ENCODE measurements at places on chromosomes 3 and 15. TPM values are rescaled to one million over a fixed set of nuclear protein-coding genes. Genes with fewer than 3 reads are reported as not detected.

The RAD51 gene
- 15.7 TPM for total RNA-seq

The NGLY1 gene
- 34.5 TPM for total RNA-seq

The IGF2BP2 gene
- total RNA-seq, result 29.7 TPM

The ITPKA gene
- 17.3 TPM for total RNA-seq

The CAMP gene
- not detected for total RNA-seq

The PLSCR4 gene
- total RNA-seq, result 13.7 TPM

The CLPX gene
- 34.7 TPM for total RNA-seq

The FOXB1 gene
- total RNA-seq, result not detected

The MME gene
- total RNA-seq, result 77.8 TPM

The SOX14 gene
- not detected for total RNA-seq

The CLDN11 gene
- total RNA-seq, result not detected

The DLL4 gene
- total RNA-seq, result not detected

The ALDH1A3 gene
- total RNA-seq, result 17.6 TPM

The FES gene
- total RNA-seq, result 0.12 TPM

The CADM2 gene
- total RNA-seq, result not detected

The LSAMP gene
- 0.10 TPM for total RNA-seq

The GHSR gene
- not detected for total RNA-seq

The MEGF11 gene
- 0.02 TPM for total RNA-seq

The OIP5 gene
- 38.0 TPM for total RNA-seq

The SI gene
- total RNA-seq, result not detected

The P2RY12 gene
- not detected for total RNA-seq

The CCR3 gene
- total RNA-seq, result not detected

The BHLHE40 gene
- total RNA-seq, result 91.4 TPM

The SLC22A14 gene
- not detected for total RNA-seq

The SH3GL3 gene
- total RNA-seq, result not detected

The CPNE9 gene
- not detected for total RNA-seq

The PLSCR2 gene
- not detected for total RNA-seq

The CORO2B gene
- total RNA-seq, result 0.43 TPM

The SERPINI2 gene
- total RNA-seq, result not detected

The PLCL2 gene
- total RNA-seq, result 3.3 TPM

The TRPM1 gene
- 0.05 TPM for total RNA-seq

The CKMT1B gene
- not detected for total RNA-seq

The SNTN gene
- not detected for total RNA-seq

The CHRFAM7A gene
- total RNA-seq, result not detected

The TRNT1 gene
- total RNA-seq, result 30.3 TPM

Data from A172 (cell line).